Nephron progenitor cell (in vitro differentiated cells): ENCODE measurements at places on chromosomes 1 and 21.

- DNase-seq, result no peak
Observed at GRCh38 chr1:33975961-33976360, 112.1 kb downstream of the HMGB4 start.

DNA sequence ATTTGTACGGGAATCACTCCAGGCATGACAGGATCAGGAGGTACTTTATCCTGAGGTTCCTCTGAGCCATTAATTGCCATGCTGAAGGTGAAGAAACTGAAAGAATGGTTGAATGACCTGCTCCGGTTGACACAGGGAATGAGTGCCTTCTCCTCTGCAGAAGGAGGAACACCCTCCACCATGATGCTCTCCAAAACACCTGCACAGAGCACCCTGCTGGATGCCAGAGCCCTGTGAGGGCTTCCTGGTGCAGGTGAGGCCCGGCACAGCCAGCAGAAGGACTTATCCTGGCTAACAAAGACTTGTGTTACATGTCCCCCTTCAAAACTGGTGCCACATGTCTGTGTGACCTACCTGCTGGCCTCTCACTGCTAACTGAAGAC lies 14.3 kb upstream of the LBR start:
- no peak for DNase-seq

DNA sequence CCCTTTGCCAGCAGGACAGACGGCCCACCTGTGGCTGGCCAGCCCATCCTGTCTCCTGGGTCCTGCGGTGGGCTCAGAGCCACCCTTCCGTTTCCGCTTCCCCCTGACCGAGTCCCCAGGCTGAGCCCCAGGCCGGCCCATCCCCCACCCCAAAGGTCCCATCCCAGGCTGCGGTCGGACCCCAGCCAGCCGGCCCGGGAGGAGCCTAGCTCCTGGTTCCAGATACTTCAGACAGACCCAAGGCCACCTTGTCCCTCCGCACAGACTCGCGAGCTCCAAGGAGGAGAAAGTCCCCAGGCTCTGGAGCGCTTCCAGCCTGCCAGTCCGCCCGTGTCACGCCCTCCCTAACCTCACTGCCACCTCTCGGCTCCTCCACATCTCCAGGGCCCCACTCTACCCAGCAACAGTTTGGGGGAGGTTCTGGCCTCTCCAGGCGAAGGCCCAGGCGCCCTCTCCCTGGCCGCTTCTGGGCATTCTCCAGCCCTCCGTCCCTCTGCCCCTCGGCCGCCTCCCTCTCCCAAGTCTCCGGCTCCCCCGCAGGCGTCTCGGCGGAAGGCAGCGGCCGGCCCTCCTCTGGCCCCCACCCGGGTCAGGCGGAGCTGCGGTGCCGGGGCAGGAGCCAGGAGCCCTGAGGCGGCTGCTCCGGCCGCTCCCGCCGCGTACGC lies 835 bp downstream of the LRRN2 start:
- DNase-seq, result peak; percentile 66

GRCh38 chr21:19899645-19900044 lies 1098.6 kb upstream of the NCAM2 start:
- DNase-seq, result no peak

GRCh38 chr1:246579818-246580217 lies 13.6 kb downstream of the CNST start:
- no peak for DNase-seq

- no peak for DNase-seq
Observed at GRCh38 chr1:152466217-152466616, 44.4 kb upstream of the LCE5A start.

- no peak for DNase-seq
Observed at GRCh38 chr1:208030288-208031091, 119.6 kb upstream of the CD34 start.

- DNase-seq, result peak; percentile 26
Observed at GRCh38 chr1:7608628-7609305, 162.3 kb upstream of the VAMP3 start.

- DNase-seq, result no peak
Observed at GRCh38 chr1:116494353-116494692, 76.5 kb downstream of the CD58 start.

DNA sequence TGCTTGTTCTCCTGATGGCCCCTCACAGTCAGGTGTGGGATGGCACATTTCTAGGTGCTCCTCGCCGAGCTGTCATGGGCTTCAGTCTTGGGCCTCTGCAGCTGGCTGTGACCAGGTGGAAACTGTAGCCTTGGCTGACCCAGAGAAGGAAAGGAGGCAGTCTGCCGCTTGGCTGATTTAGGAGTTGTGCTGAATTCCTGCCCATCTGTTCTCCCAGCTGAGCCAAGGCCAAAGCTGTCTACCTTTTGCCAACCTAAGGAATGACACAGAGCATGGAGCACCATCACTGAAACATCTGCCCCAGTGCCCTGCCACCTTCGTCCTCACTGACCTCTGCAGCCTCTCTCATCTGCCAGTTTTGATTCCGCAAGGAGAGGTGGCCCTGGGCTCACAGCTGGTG lies 27.9 kb downstream of the UTP25 start:
- DNase-seq, result no peak

GRCh38 chr1:41547336-41547735 lies 62.9 kb upstream of the EDN2 start:
- DNase-seq, result no peak

- no peak for DNase-seq
Observed at GRCh38 chr1:31834501-31834900, 18.7 kb upstream of the SPOCD1 start.

GRCh38 chr1:1219341-1219740 lies 5.4 kb upstream of the TNFRSF4 start:
- DNase-seq, result no peak

DNA sequence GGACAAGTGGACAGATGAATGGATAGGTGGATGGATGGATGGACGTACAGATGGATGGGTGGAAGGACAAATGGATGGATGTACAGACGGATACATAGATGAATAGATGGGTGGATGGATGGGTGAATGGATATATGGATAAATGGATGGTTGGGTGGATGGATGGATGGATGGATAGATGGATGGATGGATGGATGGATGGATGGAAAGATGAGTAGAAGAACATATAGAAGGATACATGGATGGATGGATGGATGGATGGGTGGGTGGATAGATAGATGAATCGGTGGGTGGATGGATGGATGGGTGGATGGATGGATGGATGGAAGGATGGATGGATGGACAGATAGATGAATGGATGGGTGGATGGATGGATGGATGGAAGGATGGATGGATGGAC lies 274.3 kb downstream of the KAZN start:
- DNase-seq, result no peak

- no peak for DNase-seq
Observed at GRCh38 chr1:163664671-163665335, 343.0 kb downstream of the NUF2 start.
